ENCODE measurements at places on chromosomes 5 and 9. TPM values are rescaled to one million over a fixed set of nuclear protein-coding genes. Genes with fewer than 3 reads are reported as not detected.

- DNase-seq: no peak
These were observed 21.1 kb downstream of the TBC1D2 start for GRCh38 chr9:98234245-98234825.

SHISAL2B gene
- 8.3 TPM for polyA plus RNA-seq

DNA sequence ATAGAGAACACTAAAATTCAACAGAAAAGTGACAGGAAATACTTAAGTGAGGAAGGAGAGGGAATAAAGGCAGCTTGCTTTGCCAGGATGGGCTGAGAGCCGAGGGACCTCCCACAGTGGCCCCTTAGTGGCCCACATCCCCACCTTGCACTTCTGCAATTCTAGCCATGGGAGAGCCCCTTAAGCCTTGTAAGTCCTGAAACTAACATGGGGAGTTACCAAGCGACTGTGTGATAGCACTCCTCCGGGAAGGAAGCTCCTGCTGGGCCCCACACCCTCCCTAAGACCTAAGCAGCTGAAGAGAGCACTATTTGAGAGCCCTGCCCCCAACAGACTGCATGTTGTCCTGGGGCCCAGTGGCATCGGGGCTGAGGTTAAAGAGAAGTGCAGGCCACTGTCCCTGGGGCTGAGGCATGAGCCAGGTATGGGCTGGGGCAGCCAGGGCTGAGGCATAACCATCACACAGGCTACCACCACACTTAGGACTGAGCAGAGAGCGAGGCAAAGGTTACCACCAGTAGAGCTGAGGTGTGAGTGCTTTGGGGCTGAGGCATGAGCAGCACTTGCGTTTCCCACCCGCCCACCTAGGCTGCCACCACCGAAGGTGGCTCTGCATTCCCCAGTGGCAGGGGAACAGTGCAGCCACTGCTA lies 301.8 kb upstream of the TRPC7 start:
- no peak for DNase-seq

NME5 gene
- 10.5 TPM for polyA plus RNA-seq

SPAG8 gene
- 12.5 TPM for polyA plus RNA-seq

TRIM36 gene
- polyA plus RNA-seq: 1.1 TPM

GRCh38 chr5:9787861-9788600 lies 157.9 kb upstream of the TAS2R1 start:
- DNase-seq: peak; percentile 57

SLC45A2 gene
- not detected for polyA plus RNA-seq

DNA sequence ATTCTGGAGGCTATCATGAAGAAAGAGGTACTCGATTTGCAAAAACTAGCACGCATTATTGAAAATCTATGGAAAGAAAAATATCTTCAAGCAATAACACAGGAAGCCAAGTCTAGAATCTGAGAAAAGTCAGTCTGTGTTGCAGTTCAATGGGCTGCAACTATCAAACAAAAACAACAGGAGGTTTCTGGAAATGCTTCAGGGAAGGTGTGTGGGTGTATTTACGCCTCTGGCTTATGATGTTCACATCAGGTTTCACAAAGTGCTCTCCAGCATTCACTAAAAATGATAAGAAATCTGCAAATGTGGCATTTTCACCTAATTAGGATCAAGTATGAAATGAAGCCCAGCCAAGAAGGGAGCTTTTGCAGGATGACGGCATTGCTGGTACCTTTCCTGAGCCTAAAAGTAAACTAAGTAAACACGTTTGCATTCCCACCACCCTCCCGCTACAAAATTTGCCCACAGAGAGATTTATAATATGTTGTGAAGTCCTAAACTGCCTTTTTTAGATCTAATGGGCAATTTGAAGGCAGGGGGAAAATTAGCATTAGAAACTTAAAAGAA lies 146.4 kb downstream of the GABRB2 start:
- DNase-seq: peak; percentile 8

DNA sequence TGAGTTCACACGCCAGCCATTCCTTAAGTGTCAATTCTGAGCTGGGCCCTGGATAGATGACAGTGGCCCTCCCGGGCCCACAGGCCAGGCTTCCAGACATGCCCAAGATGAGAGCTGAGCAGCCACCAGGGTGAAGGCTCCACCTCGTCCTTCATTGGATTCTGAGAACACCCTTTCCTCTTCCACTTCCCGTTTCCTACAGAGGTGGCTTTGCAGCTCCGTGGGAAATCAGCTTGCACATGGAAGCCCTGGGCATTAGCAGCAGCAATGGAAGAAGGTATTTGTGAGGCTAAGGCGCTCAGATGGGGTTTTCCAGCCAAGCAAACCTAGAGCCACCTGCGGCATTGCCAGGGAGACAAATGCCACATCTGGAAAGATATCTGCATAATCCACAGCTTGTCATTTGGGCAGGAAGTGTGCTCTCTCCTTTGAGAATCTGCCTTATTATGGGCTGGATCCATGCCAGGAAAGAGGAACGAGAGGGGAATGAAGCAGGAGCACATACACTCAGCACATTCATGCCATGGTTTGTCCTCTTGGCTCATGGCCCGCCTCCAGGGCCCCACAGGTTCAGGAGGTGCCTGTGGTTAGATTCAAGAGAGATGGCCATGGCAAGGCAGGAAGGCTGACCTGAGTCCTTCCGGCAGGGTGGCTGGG lies 34.1 kb downstream of the CFAP77 start:
- DNase-seq: no peak

DNA sequence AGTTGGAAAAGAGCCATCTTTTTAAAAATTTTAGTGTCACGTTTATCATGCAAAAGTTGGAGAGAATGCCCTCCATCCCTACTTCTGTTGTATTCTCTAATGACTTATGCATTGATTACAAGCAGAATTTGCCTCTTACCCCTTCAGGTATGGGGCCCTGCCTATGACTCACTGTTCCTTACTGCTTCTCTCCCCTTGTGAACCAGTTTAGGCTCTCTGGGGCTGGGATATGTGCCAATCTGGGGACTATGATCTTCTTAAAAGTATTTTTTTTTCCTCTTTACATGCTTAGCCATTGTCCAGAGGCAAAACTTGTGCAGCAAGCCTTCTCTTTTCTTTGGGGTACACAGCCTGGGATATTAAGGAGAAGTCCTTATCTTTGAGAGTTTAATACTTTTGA lies 37.4 kb downstream of the CAMK4 start:
- no peak for DNase-seq

ESM1 gene
- 5.4 TPM for polyA plus RNA-seq

DNA sequence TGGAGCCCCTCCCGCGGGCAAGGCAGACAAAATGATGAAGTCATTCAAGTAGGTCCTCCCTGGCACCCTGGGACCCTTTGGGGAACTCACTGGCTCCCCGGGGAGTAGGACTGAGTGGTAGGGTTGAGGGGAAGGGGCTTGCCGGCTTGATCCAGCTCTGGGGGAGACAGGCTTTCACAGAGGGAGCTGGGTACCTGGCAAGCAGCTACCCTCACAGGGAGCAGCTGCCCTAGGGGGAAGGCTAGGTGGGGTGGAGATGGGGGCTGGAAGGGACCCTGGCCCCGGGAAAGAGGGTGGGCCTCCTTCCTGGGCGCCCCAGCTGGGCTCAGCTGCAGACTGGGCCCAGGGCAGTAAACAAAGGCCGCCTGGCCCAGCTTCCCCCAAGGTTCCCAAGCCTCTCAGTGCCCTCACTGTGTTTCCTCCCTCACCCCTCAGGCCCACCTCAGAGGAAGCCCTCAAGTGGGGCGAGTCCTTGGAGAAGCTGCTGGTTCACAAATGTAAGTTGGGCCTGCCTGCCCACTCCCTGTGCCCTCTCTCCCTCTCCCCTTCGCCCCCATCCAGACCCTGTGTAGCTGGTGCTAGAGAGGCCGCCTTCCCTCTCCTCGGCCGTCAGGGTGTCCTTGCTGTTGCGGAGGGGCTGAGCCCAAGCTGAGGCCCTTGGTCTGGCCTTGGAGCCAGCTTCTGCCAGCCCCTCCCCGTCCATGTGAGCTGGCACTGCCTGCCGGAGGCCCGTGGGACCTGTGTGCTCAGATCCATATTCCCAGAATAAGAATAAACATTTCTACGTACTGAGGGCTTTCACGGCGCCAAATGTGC lies 131.2 kb downstream of the RGS3 start:
- DNase-seq: no peak
